Brain microvascular endothelial cell (primary cell): ENCODE measurements at places on chromosomes 5 and 9.

- DNase-seq = no peak
These were observed 90.8 kb downstream of the SUSD1 start for GRCh38 chr9:112084334-112084733.

DNA sequence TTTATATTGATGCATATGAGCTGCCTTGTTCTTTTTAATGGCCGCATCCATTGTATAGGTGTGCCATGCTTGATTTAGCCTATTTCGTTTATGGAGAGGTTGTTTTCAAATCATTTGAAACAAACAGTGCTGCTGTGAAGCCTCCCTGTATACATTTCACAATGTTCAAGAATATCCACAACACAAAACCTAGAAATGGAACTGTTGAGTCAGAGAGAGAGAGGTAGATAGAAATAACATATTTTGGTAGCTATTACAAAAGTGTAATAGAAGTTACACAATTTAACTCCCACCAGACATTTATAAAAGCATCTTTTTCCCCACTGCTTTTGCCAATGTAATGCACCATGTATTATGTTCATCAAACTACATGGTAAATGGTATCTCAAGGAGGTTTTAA lies 82.0 kb downstream of the FRMD3 start:
- no peak for DNase-seq

DNA sequence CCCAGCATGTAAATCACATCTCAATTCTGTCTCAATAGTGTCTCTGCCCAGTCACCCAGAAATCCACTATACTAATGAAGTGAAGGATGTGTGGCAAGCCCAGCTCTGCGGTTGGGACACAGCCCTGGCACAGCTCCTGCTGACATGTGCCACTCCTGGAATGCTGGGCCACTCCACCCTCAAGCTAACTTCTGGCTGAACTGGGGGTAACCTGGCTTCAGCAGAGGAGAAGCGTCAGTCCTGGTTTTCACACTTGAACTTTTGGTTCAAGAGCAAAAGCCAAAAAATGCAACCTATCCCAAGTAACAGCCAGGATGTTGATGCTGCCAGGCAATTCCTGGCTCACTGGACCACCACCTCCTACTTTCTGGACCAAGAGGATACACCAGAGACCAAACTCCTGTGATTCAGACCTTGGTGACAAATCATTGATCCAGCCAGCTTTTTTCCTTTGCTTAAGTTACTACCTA lies 86.4 kb downstream of the ARRDC3 start:
- DNase-seq = no peak

DNA sequence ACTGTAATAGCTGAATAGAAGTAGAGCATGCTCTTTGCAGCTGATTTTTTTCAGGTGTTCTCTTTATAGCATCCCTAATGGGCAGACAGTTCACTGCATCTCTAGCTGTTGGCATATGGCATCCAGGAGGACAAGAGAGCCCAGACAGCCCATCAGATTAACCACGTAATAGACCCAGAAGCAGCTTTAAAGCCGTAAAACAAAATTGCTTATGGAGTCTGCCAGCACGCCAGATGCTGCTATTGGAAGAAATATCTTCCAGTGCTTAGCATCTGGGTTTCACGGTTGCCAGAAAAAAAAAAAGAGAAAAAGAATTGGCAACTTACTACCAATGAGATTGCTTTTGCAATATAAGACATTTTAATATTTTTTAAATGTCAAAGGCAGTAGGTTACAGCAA lies 869.4 kb upstream of the NUDT12 start:
- DNase-seq = no peak

GRCh38 chr9:23723672-23724071 lies 102.4 kb downstream of the ELAVL2 start:
- DNase-seq = no peak

DNA sequence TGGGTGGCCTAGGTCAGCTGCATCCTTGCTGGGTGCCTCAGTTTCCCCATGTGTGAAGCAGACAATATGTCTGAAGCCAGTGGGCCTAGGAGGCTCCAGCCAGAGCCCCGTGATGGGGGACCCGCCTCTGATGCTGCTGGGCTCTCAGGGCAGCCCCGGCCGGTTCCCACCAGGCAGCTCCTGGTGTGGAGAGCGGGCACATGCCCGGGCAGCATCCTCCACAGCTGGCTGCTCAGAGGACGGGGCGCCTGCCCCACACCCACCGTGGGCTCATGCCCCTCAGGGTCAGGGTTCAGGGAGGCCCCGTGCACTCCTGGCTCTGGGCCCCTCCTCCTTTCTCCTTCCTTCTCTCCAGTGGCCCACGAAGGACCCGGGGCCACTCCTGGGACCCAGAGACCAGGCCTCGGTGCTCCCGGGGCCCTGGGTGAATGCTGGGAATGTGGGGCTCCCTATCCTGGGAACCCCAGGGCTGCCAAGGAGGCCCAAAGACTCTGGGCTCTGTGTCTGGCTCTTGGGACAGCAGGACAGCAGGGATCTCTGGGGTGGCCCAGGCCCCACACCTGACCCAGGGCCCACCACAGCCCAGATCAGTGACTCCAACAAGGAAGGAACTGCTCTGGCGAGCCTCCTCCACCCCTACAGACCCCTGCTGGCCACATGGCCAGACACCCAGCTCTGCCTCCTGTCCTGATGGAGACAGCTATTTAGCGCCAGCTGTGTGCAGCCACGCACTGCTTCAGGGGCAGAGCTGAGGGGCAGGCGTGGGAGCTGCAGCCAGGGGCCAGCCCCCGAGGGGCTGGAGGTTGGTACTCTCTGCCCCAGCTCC lies 39.5 kb upstream of the EGFL7 start:
- no peak for DNase-seq

DNA sequence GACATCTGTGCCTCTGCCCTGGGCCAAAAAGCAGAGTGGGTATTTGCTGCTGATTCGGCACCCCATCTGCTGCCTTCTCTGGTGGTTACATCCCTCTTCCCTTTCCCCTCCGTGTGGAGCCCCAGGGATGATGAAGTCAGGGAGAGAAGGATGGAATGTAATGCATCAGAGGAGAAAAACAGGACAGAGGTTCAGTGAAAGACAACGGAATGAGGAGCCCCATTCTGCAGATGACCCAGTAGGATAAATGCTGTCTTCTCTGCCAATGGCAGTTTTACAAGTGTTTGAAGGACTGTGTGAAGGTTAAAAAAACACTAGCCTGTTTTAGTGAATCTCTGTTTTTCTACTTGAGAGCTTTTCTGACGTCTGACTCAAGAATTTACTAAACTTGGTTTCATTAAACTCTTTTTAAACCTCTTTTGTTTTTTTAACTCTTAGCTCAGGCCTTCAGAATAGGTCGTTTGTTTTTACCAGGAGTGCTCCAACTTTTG lies 86.3 kb downstream of the NLN start:
- no peak for DNase-seq

DNA sequence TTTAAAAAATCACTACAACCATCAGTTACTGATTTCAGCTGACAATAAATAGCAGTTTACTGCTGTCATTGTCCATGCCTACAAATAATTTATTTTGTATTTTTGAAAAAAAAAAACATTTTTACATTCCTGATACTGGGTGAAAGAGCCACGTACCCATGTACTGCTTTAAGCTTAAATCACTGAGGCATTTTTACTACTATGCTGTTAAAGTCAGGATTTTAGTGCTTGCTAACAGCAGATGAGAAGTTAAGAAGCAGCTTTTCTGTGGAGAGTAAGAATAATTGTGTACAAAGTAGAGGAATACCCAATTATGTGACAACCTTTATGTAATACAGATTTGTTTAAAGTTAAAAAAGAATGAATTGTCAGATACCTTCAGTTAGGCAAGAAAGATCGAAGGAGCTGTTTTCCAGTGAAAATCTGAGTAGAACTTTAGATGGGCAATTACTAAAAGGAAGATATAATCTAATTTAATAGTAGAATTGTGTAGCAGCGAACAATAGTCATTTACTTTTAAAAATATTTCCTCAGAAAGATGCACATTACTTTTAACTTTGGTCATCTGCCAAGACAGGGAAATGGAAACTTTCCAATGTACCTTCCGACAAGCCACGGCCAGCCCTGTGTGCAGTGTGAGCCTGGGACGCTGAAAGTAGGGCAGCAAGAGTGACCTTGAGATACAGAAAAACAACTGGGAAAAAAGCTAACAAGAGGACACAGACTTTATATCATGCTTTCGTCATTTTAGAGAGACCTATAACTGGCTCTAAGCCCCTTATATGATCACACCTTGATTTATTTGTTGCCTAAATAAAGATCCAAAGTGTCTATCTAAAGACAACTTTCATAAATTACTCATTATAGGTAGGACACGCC lies 39.9 kb downstream of the RHOBTB3 start:
- DNase-seq = no peak

DNA sequence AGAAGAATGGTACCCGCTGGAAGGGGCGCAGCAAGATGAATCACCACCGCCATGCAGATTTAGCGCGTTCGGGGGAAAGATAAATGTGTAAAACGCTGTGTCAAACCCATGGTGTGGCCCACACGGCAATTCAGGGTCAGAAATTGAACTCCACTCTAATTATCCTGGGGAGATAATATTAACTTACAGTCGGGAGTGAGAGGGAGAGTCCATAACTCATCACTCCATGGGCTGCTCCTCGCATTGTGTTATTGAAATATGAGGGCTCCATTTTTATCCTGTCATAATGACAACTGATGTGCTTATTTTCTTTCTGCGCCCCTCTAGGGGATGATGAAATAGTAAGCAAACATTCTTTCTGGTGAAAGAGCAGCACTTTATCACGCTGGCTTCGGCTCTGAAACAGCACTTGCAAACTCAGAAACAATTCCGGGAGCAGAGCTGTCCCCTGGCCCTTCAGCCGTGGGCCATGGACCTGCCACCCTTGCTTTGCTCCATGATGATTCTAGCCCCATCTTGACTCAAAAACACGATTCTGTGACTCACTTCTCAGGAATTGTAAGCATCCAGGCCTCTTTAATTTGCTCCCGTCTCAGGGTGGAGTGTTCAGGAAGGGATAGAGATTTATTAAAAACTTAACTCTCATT lies 431.6 kb downstream of the IRX1 start:
- DNase-seq = no peak

GRCh38 chr9:116181853-116182610 lies 28.4 kb downstream of the PAPPA start:
- no peak for DNase-seq

GRCh38 chr9:81320909-81321482 lies 368.4 kb downstream of the TLE1 start:
- DNase-seq = no peak

DNA sequence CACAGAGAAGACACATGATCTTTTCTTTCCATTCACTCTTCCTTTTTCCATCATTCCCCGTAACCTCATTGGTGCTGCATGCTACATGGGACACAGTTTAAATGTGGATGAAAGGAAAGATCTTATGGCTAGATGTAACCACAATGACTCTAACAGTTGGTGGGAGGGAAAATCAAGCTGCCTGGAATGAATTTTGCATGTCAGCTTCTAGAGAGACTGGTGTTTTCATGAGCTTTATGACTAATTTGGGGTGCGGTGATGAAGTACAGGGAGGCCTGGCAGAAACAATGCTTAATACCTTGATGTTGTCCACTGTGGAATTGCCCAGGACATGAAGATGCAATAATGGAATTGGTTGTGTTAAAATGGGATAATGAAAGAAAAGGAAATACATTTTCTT lies 55.9 kb upstream of the MYO10 start:
- peak; percentile 36 for DNase-seq

- DNase-seq = no peak
These were observed 97.9 kb upstream of the MPDZ start for GRCh38 chr9:13377171-13377925.

- no peak for DNase-seq
These were observed 11.4 kb upstream of the NDST1 start for GRCh38 chr5:150496534-150496933.

DNA sequence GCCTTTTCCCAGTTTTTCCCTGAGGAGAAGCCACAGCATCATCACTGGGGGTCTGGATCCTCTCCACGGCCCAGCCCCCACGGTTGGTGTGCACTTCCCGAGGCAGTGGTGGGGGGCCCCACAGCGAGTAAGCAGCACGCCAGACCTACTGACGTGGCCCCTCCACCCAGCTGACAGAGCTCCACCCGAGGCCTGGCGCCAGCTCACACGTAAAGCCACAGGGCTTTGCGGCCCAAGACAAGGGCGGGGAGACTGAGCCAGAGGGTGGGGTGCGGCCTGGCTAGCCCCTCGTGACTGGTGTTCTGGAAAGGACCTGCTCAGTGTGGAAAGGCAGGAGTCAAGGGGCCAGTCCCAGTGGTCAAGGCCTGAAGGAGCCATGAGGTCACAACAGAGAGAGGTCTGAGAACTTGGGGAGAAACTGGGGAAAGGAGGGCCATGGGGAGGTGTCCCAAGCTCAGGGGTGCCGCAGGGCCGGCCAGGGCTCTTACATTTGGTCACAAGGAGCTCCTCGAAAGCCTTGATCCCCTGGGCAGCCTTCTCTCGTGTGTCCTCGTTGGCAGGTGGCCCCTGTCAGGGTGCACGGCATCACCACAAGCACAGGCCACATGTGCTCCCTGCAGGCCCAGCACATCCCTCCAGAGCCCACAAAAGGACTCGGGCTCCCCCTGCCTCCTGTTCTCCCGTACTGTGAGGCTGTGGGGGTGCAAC lies 5.5 kb downstream of the SNAPC4 start:
- DNase-seq = no peak

DNA sequence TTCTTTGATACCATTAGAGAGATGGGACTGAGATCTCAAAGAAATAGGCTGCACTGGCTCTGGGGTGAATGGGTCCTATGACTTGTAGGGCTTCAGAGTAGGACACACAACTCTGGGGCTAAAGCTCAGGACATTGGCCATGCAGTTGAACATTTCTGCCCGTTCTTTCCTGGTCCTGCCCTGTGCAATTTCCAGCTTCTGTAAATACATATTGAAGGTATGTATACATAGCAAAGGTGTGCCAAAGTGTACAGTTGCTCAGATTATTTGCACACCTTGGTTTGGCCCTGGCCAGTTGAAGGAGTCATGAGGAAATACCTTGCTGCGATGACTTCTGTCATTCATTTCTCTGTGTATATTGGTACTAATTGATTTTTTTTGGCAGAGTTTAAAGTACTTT lies 52.8 kb upstream of the TAF11L2 start:
- DNase-seq = no peak

GRCh38 chr5:157993201-157993600 lies 134.3 kb upstream of the CLINT1 start:
- no peak for DNase-seq

- DNase-seq = no peak
These were observed 16.3 kb downstream of the SUSD1 start for GRCh38 chr9:112158656-112159367.

DNA sequence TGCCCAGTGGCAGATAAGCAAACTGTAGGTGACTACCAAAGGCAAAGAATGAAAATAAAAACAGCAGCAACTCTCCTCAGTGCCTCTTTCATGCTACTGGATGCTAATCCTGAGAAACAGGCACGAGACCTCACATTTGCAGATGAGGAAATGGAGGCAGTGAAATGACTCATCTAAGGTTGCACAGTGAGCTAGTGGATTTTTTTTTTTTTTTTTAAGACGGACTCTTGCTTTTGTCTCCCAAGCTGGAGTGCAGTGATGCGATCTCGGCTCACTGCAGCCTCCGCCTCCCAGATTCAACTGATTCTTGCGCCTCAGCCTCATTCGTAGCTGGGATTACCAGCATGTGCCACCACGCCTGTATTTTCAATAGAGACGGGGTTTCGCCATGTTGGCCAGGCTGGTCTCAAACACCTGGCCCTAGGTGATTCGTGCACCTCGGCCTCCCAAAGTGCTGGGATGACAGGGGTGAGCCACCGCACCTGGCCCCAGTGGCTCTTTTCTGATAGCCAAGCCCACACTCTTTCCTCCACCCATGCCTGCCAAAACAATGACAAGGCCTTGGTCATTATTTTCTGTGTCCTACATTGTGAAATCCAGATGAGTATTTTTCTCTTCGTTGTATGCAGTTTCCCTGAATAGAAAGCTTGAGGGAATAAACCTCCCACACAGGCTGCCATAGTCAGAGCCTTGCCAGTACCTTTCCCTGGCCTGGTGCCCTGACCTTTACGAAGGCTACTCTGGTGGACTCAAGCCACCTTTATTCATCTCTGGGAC lies 19.2 kb downstream of the DOCK2 start:
- no peak for DNase-seq
